ENCODE measurements at places on chromosomes 13 and 19.

- no peak for DNase-seq
These were observed 99.4 kb downstream of the DNAJC15 start for GRCh38 chr13:43122791-43123190.

DNA sequence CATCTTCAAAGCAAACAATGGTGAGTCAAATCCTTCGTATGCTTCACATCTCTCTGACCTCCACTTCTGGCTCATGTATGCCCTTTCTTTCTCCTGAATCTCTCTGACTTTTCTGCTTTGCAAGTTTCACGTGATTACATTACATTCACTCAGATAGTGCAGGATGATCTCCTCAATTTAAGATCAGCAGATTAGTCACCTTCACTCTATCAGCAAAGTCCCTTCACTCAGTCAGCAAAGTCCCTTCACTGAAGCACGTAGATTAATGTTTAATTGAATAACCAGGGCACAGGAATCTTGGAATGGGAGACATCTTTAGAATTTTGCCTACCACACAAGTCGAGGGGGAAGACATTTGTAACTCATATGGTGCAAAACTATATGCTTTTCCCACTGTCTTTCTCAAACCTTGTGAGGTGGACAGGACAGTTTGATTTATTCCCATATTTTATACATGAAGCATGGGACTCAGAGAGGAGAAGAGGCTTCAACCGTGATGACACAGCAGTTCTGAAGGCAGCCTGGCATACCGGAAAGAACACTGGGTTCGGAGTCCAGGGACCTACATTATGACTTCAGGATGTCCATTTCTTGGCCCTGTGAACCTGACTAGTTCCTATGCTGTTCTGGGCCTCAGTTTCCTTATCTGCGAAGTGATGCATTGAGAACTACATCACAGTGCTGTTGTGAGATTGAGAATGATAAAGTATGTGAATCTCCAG lies 23.3 kb downstream of the SIGLECL1 start:
- no peak for DNase-seq

DNA sequence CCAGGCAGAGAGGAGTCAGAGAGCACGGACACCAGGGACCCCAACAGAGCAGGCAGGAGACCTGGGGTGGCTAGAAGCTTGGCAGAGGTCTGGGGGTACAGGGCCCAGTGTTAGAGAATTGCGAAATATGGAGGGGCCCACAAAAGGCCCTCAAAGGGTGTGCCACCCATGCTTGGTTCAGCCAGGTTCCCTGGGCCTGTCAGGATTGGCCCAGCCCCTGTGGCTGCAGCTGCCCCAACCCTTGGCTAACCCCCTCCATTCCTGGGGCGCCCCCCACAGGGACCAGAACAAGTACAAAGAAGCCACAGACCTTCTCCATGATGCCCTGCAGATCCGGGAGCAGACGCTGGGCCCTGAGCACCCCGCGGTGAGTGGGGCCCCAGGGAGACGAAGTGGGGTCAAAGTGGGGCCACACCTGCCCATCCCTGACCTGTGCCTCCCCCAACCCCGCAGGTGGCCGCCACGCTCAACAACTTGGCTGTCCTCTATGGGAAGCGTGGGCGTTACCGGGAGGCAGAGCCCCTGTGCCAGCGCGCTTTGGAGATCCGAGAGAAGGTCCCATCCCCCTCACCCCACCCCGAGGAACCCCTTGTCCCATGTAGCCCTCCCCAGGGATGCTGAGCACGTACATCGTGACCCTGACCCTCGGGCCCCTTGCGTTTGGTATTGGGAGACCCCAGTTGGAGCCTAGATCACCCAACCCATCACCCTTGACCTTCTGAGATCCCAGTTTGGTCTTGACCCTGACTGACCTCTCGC lies 8.0 kb downstream of the KLC3 start:
- no peak for DNase-seq

DNA sequence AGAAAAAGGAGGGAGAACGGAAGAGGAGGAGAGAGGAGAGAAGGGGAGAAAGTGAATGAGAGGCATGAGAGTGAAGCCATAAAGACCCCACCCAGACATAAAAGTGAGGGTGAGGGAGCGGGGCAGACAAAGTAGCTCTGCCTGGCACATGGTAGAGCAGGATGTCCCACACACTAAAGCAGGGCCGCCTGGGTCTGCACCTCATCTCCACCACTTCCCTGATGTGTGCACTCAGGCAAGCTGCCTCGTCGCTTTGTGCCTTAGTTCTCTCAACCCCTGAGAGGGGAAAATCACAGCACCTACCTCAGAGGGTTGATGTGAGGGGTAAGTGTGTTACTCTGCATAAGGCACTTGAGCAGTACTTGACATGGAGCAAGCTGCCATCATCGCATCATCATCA lies 488.1 kb downstream of the COG6 start:
- no peak for DNase-seq

DNA sequence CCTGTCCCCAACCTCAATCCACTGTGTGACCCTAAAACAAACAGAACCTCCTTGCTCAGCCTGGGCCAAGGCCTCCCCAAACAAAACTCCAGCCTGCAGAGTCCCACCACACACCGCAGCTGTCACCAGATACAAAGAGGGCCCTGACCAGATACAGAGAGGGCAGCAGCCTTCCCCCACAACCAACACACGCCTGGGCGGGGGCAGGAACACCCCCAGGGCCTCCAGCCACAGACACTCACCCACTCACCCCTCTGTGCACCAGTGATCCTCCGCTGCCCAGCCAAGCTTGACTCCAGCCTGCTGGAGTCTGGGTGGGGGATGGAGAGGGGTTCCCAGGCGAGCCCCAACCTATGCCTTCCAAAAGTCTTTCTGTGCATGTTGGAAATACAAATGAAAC lies 5.9 kb upstream of the CIRBP start:
- no peak for DNase-seq

- peak; percentile 56 for DNase-seq
These were observed 609 bp downstream of the ZAR1L start for GRCh38 chr13:32314271-32315237.

GRCh38 chr13:108669381-108669780 lies 40.0 kb downstream of the MYO16 start:
- DNase-seq: no peak
